ENCODE measurements at places on chromosomes 4 and X.
A peak's percentile ranks its signal among the peaks of the same experiment; 100 is the strongest.

GRCh38 chrX:23515028-23515427 is 152.3 kb upstream of the PRDX4 start:
- no peak for DNase-seq

DNA sequence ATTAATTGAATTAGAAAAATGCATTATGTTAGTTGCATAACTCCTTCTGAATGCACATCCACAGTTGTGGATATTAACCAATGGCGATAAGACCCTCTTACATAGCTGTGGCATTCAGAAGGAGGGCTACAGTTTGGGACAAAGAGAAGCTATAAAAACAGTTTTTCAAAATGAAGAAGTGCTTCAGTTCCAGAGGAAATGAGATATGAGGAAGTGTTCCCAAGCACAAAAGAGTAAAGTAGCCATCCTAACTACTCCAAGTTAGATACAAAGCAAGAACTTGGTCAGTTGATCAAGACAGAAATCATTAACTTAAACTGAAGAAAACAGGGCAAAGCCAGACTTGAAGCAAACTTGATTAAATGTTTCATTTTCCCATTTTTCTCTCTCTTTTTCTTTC is 17.2 kb upstream of the ADGRL3 start:
- no peak for DNase-seq

- DNase-seq = no peak
Measured at GRCh38 chrX:118694638-118695037, 32.8 kb upstream of the IL13RA1 start.

DNA sequence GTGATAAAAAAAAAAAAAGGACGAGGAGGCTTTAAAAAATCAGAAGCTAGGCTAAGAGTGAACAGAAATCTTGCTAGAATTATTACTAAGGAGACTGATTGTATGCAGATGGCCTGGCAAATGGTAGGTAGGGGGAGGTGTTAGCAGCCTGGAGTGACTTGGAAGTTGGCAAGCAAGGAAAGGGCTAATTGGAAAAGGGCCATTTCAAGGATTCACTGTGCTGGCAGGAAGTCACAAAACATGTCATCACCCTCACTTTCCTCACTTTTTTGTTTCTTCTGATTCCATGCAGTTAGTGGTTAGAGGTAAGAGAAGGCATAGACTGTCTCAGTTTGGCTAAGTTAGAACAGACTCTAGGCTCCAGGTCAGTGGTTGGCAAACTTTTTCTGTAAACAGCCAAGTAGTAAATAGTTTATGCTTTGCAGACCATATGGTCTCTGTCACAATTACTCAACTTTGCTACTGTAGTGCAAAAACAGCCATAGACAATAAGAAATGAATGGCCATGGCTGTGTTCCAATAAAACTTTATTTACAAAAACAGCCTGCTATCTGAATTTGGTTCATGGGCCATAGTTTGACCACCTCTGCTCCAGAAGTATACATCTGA is 646.5 kb upstream of the ACTRT1 start:
- DNase-seq = peak; percentile 24

DNA sequence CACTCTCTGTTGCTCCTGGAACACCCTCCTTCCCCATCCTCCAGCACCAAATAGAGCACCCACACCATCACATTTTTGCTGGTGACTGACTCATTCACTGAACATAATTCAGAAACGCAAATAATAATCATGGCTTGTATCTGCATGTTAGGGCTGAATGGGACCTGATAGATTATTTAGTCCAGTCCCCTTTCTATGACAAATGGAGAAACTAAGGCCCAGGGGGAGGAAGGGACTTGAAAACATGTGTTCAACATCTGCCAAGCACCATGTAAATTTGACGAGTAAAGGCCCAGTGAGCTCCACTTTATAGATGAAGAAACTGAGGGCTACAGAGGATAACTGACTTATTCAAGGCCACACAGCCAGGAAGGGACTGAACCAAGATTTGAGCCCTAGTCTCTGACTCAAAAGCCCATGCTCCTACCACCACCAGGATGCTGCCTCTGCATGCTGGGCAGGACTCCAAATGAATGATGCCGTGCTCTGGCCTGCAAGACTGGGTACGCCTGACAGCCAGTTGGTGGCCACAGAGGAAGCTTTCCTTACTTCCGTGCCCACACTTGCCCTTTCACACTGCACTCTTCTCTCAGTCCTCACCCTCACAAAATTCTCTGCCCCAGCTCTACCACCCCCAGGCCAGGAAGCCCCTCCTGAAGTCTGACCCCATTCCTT is 133.3 kb upstream of the PJA1 start:
- no peak for DNase-seq

GRCh38 chr4:35052546-35052945 is 1191.8 kb downstream of the ARAP2 start:
- no peak for DNase-seq

DNA sequence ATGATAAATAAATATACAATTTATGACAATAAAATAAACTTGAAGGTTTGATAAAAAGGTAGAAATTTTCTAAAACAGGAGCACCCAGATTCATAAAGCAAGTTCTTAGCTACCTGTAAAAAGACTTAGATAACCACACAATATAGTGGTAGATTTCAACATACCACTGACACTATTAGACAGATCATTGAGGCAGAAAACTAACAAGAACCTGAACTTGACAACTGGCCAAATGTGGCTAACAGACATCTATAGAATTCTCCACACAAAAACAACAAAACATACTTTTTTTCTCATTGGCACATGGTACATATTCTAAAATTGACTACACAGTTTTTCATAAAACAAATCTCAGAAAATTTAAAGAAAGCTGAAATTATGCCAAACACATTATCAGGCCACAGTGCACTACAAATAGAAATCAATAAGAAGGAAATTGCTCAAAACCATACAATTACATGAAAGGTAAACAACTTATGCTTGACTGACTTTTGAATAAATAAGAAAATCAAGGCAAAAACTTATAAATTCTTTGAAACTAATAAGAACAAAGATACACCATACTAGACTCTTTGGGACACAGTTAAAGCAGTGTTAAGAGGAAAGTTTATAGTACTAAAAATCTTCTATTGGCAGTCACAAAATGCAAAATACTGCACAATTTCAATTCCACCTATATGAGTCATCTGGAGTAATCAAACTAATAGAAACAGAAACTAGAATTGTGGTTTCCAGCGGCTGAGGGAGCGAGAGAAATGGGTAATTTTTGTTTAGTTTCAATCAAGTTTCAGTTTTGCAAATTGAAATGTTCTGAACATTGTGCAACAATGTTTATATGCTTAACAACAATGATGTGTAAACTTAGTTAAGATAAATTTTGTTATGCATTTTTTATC is 925.6 kb downstream of the SH3BGRL start:
- DNase-seq = no peak

DNA sequence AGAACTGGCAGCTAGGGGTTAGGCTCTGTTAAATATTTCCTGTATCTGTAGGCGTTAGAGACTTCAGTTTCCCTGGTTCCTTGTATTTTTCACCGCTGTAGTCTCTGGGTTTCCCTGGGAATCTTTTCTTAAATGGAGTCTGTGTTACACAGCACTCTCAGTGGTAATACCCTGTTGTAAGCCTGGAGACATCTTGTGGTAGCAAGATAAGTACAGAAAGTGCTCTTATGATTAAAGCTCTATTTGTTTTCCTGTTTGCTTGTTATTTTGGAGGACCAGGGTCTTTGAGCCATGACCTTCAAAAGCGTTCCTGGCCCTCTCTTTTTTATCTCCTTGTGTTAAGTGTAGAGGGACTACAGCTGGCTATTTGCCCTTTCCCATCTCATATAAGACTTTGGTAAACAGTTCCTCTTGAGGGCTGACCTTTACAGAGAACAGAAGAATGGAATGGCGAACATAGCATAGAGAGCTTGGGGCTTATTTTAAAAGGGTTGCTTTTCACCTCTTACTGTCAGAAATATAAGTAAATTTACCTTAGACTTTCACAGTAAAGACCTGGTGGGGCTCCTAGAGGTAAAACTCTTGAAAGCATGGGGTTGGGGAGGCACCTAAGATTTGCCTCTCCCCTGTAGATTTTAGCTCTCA is 782.5 kb downstream of the FAT4 start:
- no peak for DNase-seq

DNA sequence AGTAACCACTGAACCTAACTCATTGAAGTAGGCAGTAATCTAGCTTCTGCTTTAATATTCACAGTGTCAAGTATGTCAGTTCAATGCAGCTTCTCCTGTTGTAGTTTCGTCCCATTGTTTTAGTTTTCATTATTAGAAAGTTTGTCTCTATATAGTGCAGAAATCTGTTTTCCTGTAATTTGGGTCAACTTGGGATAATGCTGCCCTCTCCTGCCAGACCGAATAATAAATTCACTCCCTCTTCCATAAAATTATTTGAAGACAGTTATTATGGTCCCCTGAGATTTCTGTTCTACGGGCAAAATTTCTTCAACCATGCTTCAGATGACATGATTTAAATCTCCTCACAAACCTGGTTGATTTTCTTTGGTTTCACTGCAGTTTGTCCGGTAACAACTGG is 4.6 kb upstream of the LUZP4 start:
- DNase-seq = peak; percentile 4

DNA sequence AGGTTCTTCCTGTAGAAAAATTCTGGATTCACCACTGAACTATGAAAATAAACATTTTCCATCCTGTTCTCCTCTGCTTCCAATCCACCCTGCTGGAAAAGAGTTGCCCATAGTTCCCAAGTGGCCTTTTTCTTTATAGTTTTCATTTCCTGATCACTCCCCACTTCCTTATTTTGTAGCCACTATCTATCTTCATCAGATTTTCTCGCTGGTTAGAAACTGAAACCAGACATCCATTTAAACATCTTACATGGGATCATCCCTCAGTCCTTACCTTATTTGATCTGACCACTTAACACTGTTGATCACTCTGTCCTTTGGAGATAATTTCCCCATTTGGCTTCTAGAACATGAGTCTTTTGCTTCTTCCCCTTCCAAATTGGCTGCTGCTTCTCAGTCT is 42.2 kb upstream of the SCOC start:
- DNase-seq = no peak

GRCh38 chrX:49197543-49198087 is 2.4 kb downstream of the SYP start:
- DNase-seq = no peak

GRCh38 chr4:76665153-76665552 is 230.1 kb downstream of the SHROOM3 start:
- DNase-seq = peak; percentile 85

DNA sequence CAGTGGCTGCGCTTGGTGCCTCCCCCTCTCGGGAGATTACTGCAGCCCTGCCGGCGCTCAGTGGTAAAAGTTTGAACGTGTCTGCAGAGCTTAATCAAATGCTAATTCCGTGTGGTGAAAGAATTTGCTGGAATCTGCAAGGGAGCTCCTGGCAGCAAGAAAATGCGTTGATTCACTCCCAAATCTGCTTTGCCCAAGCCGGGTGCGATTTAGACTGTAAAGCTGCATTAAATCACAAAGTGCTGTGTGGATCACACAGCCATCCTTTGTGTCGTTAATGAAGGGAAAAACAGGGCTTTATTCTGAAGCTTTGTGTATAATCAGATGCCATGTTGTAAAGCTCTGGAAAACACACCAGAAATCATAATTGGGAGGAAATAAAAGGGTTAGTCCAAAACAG is 444.1 kb downstream of the BCOR start:
- DNase-seq = no peak

DNA sequence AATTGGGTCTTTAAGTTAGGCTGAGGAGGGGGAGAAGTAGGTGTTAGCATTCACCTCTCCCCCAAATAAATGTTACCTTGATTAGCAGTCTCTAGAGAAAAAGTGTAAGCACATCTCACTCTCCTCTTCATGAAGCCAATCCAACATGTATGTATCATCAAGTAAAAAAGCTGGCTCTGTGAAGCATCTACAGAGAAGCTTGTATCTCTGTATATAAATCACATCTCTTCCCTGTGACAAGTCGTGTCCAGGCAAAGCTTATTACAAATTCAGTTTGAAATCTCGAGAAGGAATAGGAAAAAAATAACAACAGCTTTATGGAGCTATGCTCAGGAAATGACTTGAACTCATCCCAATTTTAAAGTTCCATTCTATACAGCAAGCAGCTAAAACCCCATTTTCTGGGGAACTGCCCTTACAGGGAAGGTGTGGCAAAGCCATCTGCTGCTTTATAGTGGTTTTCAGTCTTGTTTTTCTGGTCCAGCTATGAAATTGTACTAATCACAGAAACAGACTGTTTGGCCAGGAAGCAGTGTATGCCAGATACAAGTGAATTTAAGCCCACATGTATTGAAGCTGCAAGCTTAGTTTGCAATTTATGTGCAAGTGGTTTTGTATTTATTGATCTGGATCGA is 313.3 kb upstream of the NOCT start:
- DNase-seq = no peak
